ENCODE measurements at places on chromosomes 1 and 21.

GRCh38 chr1:213782941-213783672, 204.7 kb upstream of the PROX1 start:
- no peak for DNase-seq

DNA sequence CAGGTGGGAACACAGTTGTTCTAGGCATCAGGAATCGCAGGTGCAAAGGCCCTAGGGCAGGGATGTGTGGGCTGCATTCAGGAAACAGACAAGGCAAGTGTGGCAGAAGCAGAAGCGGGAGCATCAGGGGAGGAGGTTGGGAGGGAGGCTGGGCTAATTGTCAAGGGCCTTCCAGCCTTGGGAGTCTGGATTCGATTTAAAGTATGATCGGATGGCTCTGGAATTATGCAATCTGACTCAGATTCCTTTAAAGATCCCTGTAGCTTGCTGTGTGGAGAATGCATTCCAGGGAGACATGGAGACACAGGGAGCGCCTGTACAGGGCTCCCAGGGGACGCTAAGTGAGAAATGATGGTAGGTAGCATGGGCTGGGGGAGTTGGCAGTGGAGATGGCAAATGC, 86.5 kb downstream of the LACTBL1 start:
- no peak for DNase-seq

DNA sequence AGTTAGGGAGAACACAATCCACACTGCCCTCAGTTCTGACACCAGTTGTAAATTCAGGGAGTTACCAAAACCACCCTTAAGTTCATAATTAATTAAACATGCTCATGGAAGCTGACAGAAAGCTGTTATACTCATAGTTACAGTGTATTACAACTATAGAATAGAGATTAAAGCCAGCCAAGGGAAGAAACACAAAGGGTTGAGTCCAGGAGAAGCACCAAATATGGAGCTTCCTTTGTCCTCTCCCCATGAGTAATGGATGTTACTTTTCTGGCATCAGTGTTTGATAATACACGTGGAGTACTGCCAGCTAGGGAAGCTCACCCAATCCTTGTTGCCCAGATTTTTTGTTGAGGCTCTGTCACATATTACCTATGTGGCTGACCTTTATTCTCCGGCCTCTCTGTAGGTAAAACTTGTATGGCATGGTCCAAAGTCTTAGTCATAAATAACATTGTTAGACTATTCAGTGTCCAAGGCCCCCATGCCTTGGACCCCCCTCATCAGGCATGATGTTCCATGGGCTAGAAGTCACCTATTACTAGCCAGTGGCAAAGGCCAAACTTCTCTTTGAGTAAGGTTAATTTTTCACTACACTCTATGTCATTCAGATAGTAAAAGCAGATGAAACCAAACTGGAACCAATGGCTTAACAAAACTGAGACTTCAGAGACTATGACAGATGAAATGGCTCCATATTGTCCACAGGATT, 175.7 kb downstream of the GPR52 start:
- no peak for DNase-seq

GRCh38 chr1:190754666-190755065, 277.0 kb upstream of the BRINP3 start:
- DNase-seq, result peak; percentile 23

DNA sequence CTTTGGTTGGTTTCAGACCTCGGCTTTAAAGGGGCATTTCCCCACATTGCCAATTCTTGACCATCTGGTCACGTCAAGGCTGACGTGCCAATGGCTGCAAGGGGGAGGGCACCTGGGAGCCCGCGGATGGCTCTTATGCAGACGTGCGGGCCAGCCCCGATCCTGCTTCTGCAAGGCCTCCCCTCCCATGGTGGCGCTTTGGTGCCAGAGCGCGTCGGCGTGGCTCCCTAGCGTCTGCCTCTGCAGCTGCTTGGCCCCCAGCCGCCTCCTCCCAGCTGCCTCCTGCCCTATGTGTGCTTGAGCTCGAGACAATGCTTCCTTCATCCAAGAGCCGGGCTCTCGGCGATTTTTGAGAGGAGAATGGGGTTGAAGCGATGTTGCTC, 29.1 kb downstream of the SKI start:
- DNase-seq, result no peak

- no peak for DNase-seq
These were observed 30.1 kb downstream of the ATF3 start for GRCh38 chr1:212638492-212639151.

GRCh38 chr21:44969931-44970755, 30.3 kb downstream of the SLX9 start:
- no peak for DNase-seq

DNA sequence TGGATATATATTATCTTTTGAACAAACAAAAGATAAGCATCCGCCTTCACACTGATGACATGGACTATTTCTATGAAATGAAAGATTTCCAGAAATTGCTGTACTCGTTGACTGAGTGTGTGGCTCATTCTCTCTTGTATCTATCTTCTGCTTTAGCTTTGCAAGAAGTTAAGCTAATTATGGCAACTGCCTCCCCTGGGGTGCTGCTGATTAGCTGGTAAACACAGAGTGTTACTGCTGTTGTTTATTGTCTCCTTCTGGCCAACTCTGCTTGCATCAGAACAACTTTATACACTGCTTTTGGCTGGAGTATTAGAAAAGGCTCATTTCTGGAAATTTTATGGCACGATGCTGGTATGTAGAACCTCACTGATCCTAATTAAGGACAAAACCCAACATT, 95.6 kb upstream of the SNX7 start:
- DNase-seq, result no peak

GRCh38 chr1:186653312-186653711, 26.9 kb downstream of the PTGS2 start:
- no peak for DNase-seq

DNA sequence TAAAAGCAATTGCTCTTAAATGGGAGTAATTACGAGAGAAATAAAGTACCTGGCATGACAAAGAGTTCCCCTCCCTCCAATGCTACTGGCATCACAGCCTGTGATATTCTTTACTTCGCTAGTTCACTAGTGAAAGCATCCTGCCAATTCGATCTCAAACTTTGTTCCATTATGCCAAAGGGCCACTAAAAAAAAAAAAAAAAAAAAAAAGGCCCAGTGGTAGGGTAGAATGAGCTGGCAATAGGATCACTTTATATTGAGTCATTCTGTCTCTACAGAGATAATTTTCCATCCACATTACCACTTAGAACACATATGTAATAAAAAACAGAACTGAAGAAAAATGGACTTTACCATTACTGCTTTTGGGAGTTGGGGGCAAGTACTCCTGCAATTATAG, 11.2 kb downstream of the PUM1 start:
- DNase-seq, result no peak

- no peak for DNase-seq
These were observed 39.9 kb upstream of the AK4 start for GRCh38 chr1:65108025-65108642.

- DNase-seq, result no peak
These were observed 127.4 kb upstream of the DPYD start for GRCh38 chr1:98048244-98048643.

- DNase-seq, result no peak
These were observed 85.3 kb upstream of the RGS4 start for GRCh38 chr1:162983671-162984425.

DNA sequence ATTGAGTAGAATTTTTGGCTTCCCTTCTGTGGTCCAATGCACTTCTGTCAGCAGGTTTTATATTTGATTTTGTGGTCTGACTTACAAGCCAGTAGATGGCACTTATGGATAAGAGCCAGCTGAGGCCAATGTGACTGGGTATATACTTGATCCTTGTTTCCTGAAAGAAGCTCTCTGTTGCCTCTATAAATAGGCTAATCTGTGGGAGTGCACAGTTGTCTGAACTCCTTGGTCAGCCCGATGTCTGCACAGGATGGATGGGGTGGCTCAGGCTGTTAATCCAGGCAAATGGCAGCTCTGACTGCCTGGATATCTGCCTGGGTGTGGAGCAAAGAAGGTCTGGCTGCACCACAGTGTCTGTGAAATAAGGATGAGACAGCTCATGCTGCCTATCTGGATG, 1183.7 kb upstream of the PRMT6 start:
- DNase-seq, result no peak

- no peak for DNase-seq
These were observed 2.3 kb downstream of the TTC24 start for GRCh38 chr1:156581661-156582387.

Measured in NCI-H2107 (cell line).